ENCODE measurements at places on chromosomes 4 and X. TPM values are rescaled to one million over a fixed set of nuclear protein-coding genes. Genes with fewer than 3 reads are reported as not detected.

DNA sequence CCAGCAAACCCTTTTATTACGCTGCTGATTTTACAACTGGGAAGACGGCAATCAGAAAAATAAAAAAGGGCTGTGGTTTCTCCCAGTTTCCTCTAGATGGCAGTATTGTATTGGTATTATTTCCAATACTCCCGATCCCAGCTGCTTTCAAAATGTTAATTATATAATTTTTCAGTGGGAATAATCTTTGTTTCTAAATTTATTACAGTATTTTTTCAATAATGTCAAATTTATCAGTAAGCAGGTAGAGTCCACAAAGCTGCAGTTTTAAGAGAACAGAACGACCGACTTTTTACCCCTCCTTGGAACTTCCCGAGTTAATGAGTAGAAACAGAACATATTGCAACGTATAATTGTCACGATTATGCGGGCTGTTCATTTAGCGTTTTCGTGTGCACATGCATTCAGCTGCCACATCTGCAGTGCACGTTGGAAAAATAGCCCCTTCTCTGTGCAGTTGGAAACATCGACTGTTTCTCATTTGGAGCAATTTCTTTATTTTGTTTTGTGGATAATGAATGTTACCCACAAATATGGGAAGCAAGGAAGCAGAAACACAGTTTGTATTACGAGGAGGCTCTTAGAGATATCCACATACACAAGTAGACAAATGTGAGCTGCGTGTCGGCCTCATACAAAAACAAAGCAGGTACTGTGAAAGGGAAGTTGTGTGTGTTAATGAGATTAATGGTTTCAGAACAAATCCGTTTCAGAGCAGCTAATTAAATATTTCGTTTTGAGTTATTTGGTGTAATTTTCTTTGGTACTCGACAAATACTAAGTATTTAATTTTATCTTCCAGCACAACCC, 188.0 kb downstream of the STIM2 start:
- DNase-seq: peak; percentile 27

DNA sequence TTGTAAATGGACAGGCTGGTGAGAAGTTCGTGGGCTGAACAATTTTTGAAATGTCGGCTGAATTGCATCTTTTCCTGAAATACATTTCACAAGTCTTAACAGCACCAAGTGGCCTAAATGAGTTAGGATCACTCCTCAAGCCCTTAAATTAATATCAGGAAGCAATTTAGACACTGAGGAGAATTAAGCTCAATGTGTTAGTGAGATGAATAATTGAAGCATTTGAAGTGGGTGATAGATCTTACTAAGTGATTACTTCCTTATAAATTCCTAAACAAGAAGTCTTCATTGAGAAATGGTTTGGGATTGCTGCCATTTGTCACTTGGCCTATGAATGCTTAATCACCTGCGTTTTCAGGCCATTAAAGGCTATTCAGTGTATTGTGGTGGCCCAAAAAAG, 116.8 kb downstream of the NAA11 start:
- no peak for DNase-seq

DNA sequence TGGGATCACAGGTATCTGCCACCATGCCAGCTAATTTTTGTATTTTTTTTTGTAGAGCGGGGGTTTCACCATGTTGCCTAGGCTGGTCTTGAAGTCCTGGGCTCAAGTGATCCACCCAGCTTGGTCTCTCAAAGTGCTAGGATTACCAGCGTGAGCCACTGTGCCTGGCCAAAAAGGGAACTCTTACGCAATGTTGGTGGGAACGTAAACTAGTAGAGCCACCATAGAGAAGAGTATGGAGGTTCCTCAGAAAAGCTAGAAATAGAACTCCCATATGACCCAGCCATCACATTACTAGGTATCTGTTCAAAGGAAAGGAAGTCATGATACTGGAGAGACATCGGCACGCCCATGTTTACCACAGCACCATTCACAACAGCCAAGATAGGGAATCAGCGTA, 85.9 kb downstream of the PRKX start:
- DNase-seq: no peak

DNA sequence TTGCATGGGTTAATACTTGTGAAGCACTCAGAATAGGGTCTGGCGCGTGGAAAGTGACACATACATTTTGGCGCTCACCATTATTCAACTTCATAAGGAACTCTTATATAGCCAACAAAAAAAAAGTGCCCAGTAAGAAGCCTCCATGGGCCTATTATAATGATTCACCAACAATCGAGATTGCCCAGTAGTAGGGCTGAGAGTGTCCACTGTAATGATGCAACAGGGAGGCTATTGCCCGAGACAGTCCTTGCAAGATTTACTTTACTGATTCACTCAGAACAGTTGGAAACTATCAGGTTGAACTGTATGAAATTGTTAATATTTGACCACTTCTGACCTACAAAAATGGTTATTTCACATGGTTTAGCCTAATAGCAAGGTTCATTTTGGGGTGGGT, 86.0 kb downstream of the PJA1 start:
- DNase-seq: peak; percentile 36

GRCh38 chr4:185219551-185220344, 10.3 kb downstream of the SNX25 start:
- DNase-seq: peak; percentile 78

GRCh38 chrX:40108162-40108958, 10.6 kb upstream of the BCOR start:
- DNase-seq: no peak

GRCh38 chr4:117898496-117898895, 135.8 kb upstream of the NDST3 start:
- no peak for DNase-seq

GRCh38 chr4:70236125-70236524, 6.3 kb upstream of the CSN3 start:
- DNase-seq: peak; percentile 4

GRCh38 chr4:65954416-65954815, 284.1 kb upstream of the EPHA5 start:
- DNase-seq: no peak

The LDB2 gene
- total RNA-seq: 92.8 TPM

The TACR3 gene
- total RNA-seq: not detected

The CDS1 gene
- under 0.01 TPM for total RNA-seq

The TLL1 gene
- not detected for total RNA-seq

The ZFYVE28 gene
- 0.56 TPM for total RNA-seq

The EGFL6 gene
- not detected for total RNA-seq

The RHOXF1 gene
- total RNA-seq: not detected

The FAM47A gene
- not detected for total RNA-seq

The FDCSP gene
- total RNA-seq: not detected

The CLGN gene
- total RNA-seq: 0.36 TPM
